ENCODE measurements at places on chromosomes 2 and 18.

DNA sequence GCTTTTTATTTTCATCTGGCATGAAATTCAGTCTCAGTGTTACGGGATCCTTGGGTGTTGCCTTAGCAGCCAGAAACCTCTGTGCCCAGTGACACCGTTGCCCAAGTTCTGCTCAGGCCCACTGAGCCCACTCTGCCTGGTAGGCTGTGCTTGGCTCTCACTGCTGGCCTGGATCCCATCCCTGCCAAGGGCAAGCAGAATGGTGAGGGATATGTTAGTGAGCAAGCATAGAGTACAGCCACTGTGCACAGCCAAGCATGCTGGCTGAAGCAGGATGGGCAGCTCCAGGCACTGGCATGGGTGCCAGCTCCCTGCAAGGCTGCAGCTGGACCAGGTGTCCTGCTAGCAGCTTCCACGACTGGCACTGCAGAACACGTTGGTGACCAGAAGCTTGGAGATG, 194.7 kb upstream of the TFPI start:
- DNase-seq = no peak

DNA sequence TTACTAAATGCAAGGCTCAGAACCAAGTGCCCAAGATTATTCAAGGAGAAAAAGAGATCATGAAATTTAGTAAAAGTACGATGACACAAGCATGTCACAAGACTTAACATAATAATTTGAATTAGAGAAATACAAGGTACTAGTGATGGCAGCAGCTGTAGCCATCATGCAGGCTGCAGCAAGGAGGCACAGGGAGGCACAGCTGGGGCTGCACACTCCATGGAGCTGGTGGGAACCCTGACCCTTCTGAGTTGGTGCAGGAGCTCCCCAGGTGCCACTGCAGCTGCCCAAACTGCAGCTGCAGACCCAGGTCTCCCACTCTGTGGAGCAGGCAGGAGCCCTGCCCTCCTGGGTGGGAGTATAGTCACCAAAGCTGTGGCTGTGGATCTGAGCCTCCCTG, 46.0 kb downstream of the COL3A1 start:
- DNase-seq = no peak

- no peak for DNase-seq
Measured at GRCh38 chr2:66127656-66128055, 307.3 kb upstream of the MEIS1 start.

- DNase-seq = no peak
Measured at GRCh38 chr18:23512641-23513040, 9.3 kb downstream of the RMC1 start.

GRCh38 chr2:122412360-122412759, 656.9 kb downstream of the TSN start:
- no peak for DNase-seq

DNA sequence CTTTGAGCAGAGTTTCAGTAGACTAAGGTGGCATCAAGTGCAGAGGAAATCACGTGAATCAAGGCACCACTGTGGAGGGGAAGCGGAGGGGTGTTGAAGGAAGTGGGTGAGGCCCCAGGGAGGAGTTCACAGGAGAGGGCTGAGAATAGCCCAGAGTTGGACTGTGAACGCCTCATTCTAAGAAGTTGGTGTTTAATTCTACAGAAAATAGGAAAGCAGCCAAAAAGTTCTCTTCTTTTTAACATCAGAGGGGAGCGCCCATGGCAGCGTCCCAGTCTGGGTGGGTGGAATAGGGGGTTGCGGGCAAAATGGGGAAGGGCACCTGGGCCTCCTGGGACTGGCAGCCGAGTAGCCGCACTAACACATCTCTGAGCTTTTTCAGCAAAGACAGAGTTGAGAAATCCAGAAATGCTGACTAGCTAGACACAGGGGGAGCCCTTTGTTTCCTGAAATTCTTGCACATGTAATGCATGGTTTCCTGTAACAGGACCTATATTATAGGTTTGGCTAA, 97.0 kb downstream of the NEB start:
- peak; percentile 48 for DNase-seq

DNA sequence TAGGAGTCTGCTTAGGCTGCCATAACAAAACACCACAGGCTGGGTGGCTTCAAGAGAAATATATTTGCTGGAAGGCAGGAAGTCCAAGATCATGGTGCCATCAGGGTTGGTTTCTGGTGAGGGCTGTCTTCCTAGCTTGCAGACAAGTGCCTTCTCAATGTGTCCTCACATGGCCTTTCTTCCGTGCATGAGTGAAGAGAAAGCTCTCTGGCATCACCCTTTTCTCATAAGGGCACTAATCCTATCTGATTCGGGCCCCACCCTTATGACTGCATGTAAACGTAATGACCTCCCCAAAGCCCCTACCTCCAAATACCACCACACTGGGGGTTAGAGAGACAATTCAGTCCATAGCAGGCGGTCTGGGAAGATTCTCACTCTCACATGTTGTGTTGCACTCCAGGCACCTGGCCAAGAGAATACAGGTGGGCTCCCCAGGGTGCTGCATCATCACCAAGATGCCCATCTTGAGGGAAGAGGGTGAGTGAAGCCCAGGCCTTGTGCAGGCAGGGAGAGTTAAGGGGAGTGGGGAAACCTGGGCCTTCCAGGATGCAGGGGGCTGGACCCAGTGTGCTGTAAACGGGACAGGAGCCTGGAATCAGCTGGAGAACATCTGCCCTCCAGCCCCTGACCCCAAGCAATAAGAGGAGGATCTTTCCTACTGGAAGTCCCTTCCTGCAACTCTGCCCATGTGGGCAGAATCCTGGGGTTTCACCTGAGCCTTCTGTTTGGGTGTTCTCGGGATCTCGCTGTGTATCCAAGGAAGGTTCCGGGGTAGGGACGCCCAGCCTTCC, 10.2 kb downstream of the CATIP start:
- no peak for DNase-seq

DNA sequence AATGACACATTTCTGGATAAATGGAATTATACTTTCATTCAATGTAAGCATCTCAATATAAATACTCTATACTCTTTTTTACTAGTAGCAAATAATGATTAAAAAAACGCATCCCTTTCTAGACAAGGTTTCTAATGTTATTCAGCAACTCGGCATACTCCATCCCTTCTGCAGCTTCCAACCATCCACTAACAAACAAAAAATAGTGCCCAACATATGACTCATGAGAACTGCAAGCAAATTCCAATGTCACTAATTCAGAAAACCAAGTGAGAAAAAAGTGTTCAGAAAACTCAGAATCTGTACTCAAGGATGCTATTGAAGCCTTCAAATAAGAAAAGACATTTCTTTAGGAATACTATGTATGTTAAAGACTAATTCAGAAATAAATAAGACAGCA, 140.0 kb downstream of the BAZ2B start:
- no peak for DNase-seq

DNA sequence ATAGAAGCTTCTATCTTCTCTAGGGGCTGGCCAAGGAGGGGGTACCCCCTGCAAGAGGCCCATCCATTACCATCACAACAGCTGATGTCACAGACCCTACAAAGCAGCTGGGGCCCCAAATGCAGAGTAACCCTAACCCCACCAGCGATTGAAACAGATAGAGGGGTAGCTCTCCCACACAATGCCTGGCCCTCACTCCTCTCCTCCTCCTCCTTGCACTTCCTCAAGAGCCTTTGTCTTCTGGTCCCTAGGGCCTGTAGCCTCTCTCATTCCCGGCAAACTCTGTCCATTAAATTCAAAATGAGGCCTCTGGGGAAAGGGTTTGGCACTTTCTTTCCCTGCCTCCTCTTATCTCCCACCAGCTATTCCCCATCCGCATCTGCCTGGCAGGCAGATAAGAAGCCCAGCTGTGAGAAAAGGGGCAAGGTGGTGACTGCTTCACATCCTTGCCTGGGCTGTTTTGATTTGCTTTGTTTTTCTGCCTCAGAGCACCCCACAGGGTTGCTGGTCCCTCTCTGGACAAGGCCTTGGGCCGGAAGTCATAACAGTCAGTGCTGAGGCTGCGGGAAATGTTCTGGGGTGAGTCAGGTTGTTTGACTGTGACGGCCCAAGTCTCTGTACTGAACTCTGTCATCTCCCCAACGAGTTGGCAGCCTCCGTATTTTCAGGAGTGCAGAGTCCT, 26.1 kb upstream of the CYP26B1 start:
- DNase-seq = no peak

GRCh38 chr18:63292831-63293683, 26.5 kb downstream of the BCL2 start:
- DNase-seq = peak; percentile 50

DNA sequence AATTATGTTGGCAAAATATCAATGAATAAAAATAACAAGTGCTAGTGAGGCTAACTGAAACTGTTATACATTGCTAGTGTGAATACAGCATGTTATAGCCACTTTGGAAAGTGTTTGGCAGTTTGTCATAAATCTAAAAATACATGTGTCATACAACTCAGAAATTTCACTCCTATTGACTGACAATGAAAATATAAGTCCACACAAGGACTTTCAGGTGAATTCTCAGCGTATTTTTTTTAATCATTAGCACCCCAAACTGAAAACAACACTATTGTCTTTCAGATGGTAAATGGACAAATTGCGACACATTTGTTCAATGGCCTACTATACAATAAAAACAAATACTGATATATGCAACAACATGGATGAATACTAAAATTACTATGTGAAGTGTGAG, 884.8 kb downstream of the TRIB2 start:
- DNase-seq = no peak

- DNase-seq = no peak
Measured at GRCh38 chr2:99507937-99508818, 18.4 kb upstream of the REV1 start.

- DNase-seq = no peak
Measured at GRCh38 chr18:28147674-28148171, 29.2 kb downstream of the CDH2 start.

GRCh38 chr2:54459037-54459441, 2.9 kb downstream of the SPTBN1 start:
- DNase-seq = no peak

DNA sequence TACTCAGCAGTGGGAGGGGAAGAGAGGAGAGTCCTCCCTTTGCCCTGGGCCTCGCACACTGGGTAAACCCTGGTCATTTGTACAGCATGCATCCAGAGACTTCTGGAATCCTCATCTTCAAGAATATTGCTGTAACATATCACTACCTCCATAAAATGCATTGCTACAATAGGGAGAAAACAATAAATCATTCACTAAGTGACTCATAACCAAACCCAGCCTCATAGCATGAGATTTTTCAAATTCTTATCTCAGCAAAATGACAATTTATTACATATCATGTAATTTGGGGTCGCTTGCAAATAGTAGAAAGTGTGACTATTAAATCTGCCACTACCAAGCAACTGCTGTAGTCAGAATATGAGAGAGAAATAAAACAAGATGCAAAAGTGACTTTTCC, 189.4 kb downstream of the ALK start:
- no peak for DNase-seq

DNA sequence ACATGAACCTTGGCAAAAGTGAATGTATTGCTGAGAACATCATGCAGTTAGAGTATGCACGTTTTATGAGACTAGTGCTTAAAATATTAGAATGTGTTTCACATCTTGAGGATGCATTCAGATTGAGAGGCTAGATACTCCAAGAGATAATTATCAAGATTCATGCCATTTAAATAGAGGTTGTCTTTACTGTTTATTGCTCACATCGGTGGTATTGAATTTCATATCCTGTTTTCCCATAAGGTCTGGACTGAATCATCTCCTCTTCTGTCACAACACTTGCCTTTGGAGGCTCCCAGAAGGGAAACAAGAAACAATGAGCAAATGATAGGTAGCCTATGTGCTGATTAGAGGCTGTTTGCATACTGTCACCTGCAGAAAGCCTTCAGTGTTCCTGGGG, 83.8 kb downstream of the CLHC1 start:
- DNase-seq = no peak

DNA sequence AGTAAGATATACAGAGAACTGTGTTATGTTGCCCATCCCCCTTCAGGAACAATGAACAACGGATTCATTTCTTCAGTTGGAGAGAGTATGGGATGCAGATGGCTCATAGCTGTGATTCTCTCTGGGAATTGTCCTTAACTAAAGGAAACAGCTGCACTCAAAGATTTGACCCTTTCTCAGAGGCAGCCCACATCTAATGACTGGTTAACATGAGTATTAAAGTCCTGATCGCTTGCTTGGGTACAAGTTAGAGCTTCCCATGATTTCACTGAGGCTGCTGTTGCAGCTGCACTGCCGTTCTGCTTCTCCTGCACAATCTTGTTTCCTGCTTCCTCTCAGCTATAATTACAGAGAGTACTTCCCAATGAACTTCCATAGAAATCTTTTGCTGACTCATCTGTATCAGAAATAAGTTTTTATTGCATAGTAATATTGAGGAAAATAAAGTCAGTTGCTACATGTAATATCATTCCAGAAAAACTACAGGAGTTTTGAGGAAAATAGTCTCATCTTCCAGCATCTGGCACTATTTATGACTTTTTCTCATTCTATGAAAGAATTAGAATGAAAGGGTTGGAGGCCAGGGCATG, 12.8 kb upstream of the SCN9A start:
- no peak for DNase-seq
